Left hindlimb (tissue), 1 donor: ENCODE measurements at places on chromosomes 3 and 15.
A peak's percentile ranks its signal among the peaks of the same experiment; 100 is the strongest.

DNA sequence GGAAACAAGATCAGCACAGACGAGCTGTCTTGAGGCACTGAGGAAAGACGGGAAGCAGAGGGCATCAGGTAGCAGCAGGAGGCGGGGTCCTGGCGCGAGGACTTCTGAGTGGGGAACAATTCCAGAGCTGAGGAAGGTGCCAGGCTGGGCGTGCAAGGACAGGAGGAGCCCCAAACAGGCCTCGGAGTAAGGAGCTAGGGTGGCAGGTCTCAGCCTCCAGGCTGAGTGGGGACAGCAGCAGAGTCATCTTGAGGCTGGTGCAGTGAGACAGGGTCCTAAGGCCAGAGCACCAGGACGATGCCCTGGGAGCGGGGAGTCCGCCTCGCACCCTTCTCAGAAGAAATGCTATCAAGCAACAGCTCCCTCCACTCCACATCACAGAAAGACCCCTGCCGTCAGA is 78.4 kb downstream of the PCSK6 start:
- DNase-seq = no peak

GRCh38 chr3:195139091-195139875 is 131.7 kb downstream of the XXYLT1 start:
- DNase-seq = no peak

GRCh38 chr3:10263646-10264363 is 15.5 kb downstream of the TATDN2 start:
- DNase-seq = no peak

GRCh38 chr15:41512940-41513505 is 604 bp downstream of the LTK start:
- no peak for DNase-seq

DNA sequence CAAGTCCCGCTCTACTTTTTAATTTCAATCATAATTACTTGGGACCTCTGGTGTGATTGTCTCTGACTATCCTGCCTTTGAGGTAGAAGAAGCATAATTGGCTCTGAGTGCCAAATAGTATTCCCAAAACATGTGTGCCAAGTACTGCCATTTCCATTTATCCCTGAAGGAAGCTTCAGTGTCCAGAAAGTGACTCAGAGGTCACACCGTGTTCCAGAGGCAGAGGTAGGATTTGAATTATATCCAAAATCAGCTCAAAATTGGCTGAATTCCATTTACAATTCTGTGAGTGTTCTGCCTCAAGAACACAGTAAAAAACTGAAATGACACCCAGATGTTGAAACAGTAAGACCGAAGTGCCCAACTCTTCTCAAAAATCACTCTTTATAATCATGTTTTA is 255.3 kb downstream of the RSL24D1 start:
- DNase-seq = no peak

DNA sequence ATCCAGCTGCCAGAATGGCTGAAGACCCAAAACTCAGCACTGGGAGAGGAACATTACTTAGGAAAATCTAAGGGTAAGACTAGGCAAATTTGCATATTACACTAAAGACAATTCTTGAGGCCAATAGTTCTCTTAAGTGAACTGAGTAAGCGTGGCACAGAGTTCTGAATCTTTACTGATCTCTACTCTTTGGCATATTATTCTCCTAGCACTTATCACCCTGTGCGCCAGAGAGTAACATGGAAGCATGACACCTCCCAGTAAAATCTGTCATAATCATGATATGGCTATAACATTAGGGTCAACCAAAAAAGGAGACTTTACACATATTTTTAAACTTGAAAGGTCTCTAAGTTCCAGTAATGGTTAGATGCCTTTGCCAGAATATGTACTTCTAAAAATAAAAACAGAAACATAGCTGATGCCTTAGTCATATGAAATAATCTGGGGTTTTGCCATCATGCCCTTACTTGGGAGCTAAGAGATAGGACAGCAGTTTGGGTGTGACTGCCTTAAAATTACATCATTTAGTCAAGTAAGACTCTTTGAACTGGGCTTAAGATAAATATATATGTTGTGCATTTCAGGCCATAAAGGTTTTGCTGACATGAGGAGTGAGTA is 290.5 kb downstream of the PLCL2 start:
- no peak for DNase-seq

GRCh38 chr15:44545913-44546802 is 9.2 kb downstream of the EIF3J start:
- DNase-seq = no peak

DNA sequence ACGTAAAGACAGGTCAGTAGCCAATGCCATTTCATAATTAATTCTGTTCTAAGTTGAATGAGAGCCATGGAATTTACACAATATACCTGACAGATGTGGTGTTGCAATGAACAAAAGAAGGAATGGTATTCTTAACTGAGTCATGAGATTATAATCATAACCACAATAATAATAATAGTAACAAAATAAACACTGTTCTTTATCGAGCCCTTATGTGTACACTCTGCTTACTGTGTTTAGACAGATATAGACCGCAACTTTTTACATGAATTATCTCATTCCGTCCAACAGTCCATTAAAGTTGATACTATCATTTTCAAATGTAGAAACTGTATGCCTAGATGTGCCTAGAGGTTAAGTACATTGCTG is 28.2 kb upstream of the SCAANT1 start:
- no peak for DNase-seq

- no peak for DNase-seq
Measured at GRCh38 chr3:10568549-10568948, 63.2 kb upstream of the ATP2B2 start.

DNA sequence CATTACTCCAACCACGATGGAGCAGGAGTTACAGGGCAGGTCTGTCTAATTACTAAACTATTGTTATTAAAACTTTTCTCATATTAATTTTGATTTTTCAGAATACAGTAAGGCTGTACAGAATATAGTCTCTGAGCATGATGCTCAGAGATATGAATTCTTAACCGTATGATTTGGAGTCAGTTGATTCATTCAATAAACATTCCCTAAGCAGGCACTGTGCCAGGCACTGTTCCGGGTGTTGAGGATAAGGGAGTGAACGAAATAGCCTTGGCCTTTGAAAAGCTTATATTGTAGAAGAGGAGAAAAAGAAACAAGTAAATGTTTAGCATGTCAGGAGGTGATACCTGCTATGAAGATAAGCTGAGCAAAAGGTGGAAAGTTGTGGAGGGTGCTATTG is 187.3 kb downstream of the KCNAB1 start:
- DNase-seq = peak; percentile 34

DNA sequence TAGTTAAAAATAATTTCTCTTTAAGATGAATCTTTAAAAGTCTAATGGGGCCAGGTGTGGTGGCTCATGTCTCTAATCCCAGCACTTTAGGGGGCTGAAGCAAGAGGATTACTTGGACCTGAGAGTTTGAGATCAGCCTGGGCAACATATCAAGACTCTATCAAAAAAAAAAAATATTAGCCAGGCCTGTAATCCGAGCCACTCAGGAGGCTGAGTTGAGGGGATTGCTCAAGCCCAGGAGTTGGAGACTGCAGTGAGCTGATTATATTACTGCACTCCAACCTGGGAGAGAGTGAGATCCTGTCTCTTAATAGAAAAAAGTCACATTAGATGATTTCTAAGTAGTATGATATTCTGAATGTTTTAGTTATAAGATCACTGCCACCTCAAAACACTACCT is 322.0 kb upstream of the MANF start:
- no peak for DNase-seq

DNA sequence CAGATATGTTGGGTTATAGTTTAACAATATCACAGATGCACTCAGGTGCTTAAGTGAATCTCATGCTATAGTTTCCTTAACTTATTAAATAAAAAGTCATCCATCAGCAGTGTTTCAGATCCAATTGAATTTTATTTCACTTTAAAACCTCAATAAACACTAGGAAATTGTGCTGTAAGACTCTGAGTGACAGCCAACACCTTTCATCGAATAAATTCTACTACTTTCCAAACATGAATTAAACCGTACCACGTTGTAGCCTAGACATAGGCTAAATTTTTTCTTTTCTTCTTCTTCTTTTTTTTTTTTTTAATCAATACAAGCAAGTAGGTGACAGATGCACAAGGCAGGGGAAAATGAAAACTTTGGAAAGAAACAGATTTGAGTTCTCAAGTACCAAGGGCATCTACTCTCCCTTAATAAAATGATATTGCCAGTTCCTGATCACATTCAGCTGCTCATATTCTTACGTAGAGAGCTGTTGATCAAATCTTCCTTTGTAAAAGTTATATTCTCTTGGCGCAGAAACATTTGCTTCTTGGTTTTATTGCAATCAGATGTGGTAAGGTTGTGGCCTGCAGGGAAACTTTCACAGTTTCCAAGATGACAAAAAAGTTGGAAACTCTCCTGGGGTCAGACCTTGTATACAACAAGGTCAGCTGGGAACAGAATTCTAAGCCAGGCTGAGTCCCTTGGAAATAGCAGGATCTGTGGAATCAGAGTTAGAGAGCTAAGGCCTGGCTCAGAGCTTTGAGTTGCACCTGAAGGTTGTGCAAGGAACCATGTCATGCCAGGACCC is 147.7 kb downstream of the CD47 start:
- no peak for DNase-seq

DNA sequence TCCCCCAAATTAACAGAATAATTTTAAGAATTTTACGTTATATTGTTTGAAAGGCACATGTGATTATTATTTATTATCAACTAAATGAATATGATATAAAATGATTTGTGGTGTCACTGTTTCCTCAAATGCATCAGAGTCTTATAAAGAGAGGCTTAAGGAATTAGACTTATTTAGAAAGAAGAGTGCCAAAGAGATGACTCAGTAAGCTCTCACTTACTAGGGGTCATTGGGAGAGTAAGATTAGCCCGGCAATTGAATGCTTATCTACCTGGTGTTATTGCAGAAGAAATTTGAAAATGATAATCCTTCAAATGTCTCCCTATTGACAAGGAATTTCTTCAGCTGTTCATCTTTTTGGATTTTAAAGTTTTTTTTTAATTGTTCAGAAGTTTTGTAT is 408.7 kb downstream of the OXSM start:
- no peak for DNase-seq

DNA sequence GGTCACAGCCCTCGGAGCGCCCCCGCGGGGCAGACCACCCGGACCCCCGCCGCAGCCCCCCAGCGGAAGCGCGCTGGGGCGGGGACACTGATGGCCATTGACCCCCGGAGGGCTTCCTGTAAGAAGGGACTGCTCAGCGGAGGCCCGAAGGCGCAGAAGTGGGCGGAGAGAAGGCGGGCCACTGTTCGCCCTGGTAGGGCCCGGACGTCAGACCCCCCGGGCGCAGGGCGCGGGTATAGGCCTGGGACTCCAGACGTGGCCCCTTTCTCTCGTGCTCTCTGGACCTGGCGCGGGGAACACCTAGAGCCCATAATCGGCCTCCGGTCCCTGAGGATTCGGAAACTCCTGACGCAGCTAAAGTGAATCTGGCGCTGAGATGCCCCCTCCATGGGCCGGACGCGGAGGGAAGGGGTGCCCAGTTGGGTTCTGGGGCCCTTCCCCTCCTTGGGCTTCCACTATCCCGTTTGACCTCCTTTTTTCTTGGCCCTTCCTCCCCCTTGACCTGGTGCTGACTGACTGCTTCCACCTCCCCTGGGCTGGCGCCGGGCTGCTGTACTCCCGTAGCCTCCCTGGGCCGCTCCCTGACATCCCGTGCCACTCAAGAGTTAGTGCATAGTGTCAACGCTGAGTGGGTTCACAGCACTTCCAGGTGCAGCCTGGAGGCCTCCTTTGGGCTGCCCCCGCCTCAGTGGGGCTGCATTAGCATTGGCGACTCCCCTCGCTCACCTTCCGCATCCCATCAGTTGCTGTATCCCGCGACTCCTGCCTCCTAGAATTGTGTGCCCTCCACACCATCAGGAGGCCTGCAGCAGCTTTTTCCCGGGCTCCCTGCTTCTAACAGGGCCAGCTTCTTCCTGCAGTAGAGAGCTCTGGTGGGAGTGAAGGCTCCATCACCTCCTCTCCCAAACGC is 694 bp downstream of the ABTB1 start:
- no peak for DNase-seq
